Activated CD4-positive, alpha-beta memory T cell treated with anti-CD3 and anti-CD28 coated beads for 36 hours (primary cell): ENCODE measurements at places on chromosomes 16 and 17.

DNA sequence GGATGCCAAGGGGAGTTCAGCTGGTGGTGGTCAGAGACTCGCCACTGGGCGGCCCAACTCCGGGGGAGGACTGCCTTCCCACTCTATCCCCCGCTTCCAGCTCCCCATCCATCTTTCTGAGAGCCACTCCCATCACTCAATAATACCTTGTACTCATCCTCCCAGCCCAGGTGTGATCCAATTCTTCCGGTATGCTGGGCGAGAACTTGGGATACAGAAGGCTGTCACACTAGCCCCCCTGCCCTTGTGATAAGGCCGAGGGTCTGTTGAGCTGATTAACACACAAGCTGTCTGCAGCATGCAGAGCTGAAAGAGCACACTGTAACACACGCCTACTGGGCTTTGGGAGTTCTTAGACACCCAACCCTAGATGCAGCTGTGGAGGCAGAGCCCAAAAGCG, 460.4 kb upstream of the EEF2KMT start:
- no peak for DNase-seq

GRCh38 chr16:11100239-11100750, 155.7 kb downstream of the SOCS1 start:
- DNase-seq, result peak; percentile 91

- no peak for DNase-seq
These were observed 8.2 kb upstream of the CMIP start for GRCh38 chr16:81436386-81436785.

DNA sequence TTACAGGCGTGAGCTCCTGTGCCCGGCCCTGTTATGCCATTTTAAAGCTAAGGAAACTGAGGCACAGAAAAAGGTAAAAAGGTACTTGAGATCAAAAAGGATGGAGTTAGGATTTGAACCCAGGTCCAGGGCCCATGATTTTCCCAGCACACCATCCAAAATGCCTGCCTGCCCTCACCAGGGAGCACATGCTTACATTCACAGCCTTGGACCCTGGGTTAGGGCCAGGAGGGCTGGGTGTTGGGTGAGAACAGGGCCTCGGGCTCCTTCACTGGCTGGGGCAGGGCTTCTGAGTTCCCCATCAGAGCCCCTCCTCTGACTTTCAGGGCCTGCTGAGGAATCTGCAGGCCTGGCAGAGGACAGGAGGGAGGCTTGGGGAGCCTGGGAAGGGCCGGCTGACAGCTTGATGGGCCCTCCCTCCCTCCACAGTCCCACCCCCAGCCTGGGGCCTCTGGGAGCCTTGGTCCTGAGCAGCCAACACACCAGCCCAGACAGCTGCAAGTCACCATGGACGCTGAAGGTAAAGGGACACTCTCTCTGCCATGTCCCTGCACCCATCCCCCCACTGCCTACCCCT, at the start of gene QPRT:
TSS of gene QPRT (plus strand) at position 490 of the 577 bp plus-strand sequence. CDS start at position 508, 18 bp downstream.
- DNase-seq, result peak; percentile 22

GRCh38 chr17:48804936-48805411, 12.1 kb downstream of the TTLL6 start:
- peak; percentile 76 for DNase-seq

- DNase-seq, result no peak
These were observed 457.6 kb upstream of the ZFHX3 start for GRCh38 chr16:73505577-73505976.

DNA sequence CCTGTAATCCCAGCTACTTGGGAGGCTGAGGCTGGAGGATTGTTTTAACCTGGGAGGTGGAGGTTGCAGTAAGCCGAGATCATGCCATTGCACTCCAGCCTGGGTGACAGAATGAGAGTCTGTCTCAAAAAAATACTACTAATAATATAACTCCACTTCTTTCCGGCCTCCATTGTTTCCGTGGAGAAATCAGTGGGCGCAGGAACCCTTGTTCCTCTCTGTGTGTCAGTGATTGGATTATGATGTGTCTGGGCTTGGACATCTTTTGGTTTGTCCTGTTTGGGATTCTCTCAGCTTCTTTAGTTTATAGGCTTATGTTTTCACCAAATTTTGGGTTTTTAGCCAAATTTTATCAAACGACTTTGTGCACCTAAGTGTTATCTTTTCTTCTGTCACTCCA, 36.8 kb downstream of the ACSF3 start:
- DNase-seq, result no peak

GRCh38 chr16:20879175-20880040, 20.8 kb downstream of the DCUN1D3 start:
- DNase-seq, result no peak

- no peak for DNase-seq
These were observed 98.4 kb upstream of the PLCG2 start for GRCh38 chr16:81680444-81681275.

DNA sequence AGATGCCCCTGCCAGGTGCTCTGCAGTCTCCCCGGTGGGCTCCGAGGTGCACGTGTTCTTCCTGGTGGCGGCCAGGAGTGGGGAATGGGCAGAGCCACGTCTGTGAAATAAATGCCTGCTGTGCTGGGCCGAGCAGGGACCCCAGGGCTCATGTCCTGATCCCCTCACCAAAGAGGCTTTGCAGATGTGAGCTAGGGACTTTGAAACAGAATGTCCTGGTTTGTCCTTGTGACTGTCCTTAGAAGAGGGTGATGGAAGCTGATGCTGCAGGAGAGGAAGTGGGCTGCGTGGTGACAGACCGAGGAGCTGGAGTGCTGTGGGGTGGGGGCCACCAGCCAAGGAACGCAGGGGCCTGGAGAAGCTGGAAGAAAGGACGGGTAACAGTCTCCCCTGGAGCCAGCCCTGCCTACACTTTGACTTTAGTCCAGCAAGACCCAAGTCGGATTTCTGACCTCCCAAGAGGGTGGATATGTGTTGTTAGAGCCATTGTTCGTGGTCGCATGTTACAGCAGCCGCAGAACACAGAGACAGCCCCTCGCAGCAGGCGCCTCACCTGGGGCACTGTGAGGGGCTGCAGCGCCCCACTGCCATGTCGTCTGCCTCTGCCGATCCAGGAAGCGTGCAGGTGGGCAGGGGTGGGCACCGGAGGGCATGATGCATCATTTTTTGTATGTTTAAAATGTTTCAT, 217.9 kb upstream of the CIBAR2 start:
- DNase-seq, result no peak

GRCh38 chr17:65627891-65628643, 66.6 kb upstream of the AXIN2 start:
- DNase-seq, result no peak

GRCh38 chr17:72682605-72683004, 409.9 kb downstream of the SLC39A11 start:
- no peak for DNase-seq

DNA sequence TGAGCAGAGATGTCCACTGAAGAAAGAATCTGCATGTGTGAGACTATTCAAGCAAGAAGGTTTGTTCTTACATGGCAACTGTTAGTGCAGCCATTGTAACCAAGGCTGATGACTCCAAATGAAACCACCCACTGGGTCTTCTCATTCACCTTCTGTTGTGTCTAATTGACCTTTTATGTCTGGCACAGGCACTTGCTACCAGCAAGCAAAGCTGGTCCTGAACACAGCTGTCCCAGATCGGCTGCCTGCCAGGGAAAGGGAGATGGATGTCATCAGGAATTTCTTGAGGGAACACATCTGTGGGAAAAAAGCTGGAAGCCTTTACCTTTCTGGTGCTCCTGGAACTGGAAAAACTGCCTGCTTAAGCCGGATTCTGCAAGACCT, 3.6 kb downstream of the CDC6 start:
- no peak for DNase-seq

DNA sequence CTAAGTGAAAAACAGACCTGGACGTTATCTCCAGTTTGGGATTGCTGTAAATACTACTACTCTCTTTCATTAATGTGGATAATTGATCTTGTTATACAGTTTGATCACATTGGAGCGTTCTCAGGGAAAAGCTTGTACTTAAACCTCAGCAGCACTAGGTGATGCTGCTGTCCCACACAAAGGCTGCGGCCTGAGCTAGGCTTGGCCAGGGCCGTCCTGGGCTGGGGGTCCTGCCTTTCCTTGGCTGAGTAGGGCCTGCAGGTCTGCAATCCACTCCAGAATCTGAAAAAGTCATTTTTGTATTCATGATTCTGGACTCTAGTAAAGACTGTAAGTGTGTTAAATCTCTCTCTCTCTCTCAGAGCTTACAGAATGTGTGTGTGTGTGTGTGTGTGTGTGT, 23.7 kb upstream of the PMFBP1 start:
- no peak for DNase-seq

GRCh38 chr16:28930652-28931051, 1.1 kb upstream of the CD19 start:
- no peak for DNase-seq

DNA sequence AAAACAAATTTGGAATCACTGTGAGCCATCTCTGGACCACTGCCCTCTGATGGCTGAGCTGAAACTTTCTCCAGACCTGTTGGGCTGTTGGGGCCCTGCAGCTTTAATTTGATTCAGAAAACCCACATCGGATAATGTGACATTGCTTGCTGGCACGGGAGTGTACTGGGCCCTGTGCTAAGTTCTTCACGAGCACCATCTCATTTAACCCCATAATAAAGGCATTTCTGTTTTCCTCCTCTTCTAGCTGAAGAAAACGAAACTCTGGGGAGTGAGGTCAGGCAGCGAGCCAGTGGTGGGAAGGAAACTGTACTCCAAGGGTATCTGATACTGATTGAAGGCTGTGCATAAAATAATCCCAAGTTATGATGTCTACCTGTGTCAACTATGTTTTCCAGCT, 34.5 kb upstream of the TNRC6A start:
- DNase-seq, result no peak

DNA sequence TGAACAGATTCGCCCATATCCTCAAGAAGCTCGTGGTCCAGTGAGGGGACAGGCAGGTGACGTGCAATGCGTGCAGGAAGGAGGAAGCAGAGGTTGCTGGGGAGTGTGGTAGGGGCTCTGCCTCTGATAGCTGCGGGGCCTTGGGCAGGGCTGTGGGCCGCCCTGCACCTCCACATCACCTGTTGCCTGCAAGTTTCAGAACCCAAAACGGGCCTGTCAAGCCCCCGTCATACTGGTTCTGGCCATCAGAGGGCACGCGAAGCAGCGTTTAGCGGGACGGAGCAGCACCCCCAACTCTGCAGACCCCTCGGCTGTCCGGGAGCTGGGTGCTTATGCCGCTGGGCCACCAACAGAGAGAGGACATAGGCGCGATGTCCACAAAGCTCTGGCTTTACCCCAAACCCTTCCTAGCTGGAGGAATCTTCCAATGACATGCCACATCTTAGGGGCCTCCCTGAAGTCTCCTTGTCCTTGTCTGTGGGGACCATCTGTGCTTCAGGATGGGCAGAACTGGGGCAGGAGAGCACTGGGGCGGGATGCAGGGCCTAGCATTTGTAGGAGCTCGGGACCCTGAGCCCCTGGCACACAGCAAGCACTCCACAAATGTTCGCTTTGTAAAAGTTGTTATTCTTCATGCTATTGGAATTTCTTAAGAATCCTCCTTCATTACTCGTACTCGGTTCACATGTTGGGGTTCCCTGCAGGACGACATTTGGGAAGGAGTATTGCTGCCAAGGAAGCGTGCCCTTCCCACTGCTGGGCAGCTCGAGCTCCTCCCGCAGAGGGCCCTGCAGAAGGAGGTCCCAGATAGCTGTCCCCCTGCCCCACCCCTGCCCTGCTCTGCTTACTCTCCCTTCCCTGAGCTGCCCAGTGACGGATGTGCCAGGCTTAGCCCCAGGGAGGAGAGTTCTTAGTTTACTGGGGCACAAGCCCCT, 64.3 kb downstream of the CNGB1 start:
- peak; percentile 34 for DNase-seq

GRCh38 chr16:85253084-85253941, 141.0 kb upstream of the CIBAR2 start:
- peak; percentile 72 for DNase-seq

GRCh38 chr16:2058420-2058819, 10.6 kb downstream of the TSC2 start:
- DNase-seq, result no peak

DNA sequence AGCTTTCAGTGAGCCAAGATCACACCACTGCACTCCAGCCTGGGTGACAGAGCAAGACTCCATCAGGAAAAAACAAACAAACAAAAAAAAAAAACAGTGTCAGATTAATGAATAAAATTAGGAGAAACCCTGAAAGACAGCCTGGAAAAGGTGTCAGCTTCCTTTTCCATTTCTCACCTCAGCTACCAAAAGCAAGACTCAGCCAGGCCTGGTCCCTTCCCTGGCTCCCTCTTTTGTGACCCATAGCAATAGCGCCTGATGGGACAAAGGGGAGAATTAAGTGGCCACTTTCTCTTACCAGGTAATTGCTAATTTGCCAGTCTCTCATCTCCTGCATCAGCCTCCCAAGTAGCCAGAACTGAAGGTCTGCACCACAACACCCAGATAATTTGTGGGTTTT, 3.9 kb upstream of the THRA start:
- no peak for DNase-seq

DNA sequence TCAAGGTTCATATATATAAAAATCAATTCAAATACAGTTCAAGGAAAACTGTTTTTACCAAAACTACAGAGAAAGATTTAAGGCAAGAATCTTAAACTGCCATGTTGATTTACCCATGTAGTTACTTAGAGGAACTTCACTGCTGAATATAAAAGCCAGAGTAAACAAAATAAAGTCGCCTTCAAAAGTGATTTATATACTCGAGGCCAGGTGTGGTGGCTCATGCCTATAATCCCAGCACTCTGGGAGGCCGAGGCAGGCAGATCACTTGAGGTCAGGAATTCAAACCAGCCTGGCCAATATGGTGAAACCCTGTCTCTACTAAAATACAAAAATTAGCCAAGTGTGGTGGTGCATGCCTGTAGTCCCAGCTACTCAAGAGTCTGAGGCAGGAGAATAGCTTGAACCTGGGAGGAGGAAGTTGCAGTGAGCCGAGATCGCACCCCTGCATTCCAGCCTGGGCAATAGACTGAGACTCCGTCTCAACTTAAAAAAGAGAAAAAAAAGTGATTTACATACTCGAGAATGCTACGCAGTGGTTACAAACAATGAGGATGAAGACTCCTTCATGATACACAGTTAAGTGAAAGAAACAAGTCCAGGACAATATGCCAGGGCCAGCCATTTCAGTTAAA, 54.1 kb upstream of the CNEP1R1 start:
- no peak for DNase-seq

GRCh38 chr17:60325730-60326524, 66.0 kb downstream of the USP32 start:
- no peak for DNase-seq

DNA sequence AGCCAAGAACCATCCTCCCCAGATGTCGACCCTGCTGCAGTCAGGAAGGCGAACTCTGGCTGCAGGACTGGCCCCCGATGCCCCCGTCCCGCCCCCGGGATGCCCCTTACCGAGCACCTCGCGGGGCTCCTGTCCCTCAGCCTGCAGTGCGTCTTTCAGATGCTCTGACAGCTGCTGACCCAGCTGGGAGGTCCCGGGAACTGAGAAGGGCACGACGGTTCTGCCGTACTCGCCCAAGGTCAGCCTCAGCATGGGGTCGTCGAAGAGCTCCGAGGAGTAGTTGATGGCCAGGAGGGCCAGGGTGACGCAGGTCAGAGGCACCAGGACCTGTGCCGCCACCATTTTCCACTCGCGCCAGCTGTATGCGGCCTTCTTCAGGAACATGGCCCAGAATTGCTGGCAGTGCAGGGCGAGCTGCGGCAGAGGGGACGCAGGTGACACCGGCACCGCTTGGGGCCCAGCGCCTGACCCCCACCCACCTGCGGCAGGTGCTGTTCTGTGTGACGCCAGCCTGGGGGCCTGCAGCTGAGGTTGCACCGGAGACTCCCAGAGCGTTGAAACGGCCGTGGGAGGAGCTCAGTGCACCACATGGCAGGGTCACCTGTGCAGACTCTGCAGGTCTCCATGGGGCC, 20.1 kb upstream of the RNPS1 start:
- DNase-seq, result no peak

- DNase-seq, result no peak
These were observed 11.7 kb downstream of the SLC7A6OS start for GRCh38 chr16:68298907-68299561.

GRCh38 chr16:58723109-58723508, 11.0 kb downstream of the GOT2 start:
- no peak for DNase-seq
